ENCODE measurements at places on chromosomes 1 and 21.

GRCh38 chr1:30885570-30886522, 22.7 kb downstream of the SDC3 start:
- DNase-seq, result no peak

- no peak for DNase-seq
These were observed 612.6 kb downstream of the MRPL39 start for GRCh38 chr21:24994717-24995116.

DNA sequence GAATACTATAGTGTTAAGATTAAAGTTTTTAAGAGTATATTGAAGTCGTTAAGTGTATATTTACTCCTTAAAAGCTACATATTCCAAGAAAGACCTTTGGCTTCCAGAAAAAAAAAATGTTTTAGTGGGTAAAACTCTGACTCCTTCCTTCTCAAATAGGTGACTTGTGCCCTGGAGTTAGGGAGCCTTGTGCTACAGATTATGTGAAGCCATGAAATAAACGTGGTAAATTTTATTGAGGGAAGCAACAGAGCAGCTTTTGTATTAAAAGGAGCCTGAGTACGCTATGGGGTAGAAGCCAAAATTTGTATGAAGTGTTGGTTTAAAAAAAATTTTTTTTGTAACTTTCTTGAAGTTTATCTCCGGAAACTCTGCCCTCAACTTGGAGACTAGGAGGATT, 994 bp downstream of the RO60 start:
- no peak for DNase-seq

DNA sequence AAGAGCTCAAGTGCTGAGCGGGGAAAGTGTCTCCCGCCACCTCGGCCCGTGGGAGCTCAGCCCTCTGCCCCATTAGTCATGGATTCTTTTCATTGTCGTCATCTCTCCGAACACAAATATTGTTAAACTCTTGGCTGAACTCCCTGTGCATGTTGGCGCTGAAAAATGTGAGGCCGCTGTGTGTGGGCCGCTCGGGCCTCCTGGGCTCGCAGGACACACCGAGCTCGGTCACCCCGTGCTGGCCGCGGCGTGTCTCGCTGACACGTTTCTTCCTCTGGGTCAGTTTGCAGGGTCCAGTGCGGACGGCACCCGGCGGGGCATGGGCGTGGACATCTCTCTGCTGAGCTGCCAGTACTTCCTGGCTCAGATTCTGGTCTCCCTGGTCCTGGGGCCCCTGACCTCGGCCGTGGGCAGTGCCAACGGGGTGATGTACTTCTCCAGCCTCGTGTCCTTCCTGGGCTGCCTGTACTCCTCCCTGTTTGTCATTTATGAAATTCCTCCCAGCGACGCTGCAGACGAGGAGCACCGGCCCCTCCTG, 25.6 kb downstream of the SLC45A1 start:
- DNase-seq, result no peak

DNA sequence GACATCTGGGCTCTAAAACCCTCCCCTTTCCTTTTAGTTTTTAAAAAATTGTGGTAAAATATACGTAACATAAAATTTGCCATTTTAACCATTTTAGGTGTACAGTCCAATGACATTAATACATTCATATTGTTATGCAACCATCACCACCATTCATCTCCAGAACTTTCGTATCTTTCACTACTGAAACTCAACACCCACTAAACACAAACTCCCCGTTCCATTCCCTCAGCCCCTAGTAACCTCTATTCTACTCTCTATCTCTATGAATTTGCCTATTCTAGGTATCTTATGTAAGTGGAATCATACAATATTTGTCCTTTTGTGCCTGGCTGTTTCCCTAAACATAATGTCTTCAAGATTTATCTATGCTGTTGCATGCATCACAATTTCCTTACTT, 19.4 kb upstream of the TTC4 start:
- DNase-seq, result no peak

- no peak for DNase-seq
These were observed 75.7 kb upstream of the KCNJ15 start for GRCh38 chr21:38181096-38181495.

DNA sequence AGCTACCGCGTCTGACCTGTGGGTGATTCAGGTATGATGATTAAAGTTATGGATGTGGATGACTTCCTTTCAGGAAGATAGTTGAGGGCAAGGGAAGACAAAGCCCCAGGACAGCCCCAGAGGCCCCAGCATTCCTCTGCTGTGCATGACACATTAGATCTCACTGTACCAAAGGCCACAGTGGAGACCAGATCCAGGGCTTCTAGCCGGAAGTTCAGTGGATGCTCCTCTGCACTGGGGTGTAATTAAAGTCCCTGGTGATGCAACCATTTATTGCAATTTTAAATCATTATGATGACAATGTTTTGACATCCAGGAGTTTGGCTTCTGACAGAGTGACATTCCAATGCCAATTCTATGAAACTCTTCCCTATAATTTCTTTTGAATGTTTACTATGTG, 5.0 kb downstream of the C4BPA start:
- no peak for DNase-seq

GRCh38 chr21:27571706-27572105, 604.8 kb upstream of the ADAMTS5 start:
- DNase-seq, result no peak

GRCh38 chr1:30377230-30378002, 346.0 kb downstream of the MATN1 start:
- DNase-seq, result no peak

GRCh38 chr1:229480495-229480894, 27.6 kb downstream of the NUP133 start:
- DNase-seq, result no peak

DNA sequence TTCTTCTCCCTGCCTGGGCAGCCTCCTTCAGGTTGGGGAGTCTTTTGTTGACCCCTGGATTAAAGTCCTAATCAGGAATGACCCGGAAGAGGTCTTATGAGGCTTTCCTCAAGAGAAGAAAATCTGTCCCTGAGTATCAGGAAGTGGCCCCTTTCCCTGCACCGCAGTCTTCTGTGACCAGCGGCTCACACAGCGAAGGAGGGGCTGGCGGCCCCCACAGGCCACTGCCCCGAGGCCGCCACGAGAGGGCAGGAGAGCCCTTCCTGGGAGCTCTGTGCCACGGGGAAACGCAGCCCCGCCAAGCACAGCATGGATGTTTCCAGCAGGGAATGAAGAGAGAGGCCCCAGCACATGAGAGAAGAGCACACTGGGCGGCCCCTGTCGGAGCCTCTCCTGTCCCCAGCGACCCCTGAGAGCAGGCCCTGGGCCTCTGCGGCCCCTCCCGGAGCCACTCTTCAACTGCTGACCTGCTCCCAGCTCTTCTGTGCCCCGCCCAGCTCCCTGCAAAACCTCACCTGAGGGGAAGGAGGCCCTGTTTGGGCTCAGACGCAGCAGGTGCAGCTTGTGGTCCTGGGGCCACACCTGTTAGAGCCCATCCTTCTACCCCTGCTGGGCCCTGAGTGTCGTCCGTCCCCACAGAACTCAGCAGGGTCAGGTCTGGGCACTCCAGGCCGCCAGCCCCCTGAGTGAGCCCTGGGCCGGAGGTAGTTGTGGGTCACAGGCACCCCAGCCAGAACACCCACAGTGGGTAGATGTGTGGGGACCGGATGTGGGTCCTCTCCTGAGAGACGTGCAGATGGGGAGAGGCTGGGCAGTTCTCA, 4.9 kb upstream of the POFUT2 start:
- DNase-seq, result peak; percentile 85

DNA sequence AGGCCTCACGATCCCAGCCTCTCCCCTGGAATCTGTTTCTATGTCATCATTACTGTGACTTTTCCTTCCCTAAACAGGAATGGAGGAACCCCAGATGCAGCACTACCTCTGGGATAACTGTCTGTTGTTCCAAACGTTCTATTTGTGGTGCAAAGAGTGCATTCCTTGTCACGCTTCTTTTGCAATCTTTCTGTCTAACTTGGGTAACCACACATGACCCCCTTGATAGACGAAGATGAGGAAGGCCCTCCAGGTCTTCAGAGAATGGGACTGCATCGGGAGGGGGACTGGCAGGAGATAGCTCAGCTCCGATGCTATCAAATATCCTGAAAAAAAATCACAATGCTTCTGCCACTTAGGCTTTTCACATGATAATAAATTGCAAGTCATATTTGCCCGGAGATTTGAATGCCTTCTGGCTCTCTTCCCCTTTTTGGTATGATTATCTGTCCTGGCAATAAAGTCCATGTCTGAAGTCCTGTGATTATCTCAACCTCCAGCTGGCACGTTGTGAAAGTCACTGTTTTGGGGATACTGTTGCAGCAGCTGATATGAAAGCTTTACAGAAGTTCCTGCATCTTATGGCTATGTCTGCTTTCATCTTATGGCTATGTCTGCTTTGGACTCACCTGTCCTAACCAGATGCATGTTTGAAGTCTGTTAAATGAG, 148.7 kb upstream of the LMO4 start:
- DNase-seq, result peak; percentile 92

DNA sequence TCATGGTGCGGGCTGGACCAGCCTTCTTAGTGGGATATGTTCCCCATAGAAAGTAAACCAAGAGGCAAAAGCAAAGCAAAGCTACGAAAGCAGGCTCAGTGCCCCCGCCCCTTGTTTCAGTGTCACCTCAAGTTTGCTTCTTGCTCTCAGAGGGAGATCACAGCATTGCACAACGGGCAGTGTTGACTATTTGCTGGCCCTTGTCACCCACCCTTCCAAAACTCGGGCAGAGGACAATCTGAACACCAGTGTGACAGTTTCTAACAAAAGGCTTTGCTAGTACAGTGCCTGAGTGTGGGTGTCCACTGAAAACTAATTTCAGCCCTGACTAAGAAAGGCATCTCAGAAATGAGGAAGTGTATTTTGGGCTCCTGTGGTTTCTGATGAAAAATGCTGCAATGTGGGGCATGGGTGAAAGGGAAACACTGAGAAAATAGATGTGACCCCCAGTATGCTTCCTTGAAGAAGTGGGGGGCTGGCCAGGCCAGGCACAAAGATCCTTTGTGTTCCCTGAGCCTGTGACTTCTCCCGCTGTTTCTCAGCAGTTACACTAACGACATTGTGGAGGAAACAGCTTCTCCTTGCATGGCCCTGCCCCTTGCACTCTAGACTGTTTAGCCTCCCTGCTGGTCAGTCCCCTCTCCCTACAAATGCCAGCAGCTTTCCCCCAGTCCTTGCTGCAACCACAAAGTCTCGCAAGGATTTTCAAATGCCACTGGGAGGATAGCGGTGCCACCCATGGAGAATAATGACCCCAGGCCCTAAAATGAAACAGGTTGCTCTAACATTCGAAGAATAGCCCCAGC, 33.3 kb upstream of the KCNE1 start:
- DNase-seq, result no peak

DNA sequence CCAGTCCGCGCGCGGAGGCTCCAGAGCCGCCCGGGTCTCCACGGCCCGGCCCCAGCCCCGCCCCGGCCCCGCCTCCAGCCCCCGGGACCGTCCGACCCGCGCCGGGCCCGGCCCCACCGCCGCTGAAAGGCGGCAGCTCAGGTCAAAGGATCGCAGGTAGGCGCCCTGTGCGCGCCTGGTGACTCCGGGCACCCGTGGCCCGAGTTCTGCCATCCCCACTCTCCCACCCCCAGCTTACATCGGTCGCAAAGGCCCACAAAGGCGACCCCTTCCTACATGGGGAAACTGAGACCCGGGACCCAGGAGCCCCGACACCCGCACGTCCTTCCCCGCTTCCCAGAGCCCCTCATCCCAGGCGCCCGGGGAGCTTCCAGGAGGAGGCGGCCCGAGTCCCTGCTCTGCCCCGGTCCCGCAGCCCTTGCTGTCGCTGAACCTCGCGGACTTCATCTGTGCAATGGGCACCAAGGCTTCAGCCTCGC, at the start of gene TMEM200B:
Gene TMEM200B, minus strand, starts transcription at position 17 of the 479 bp plus-strand sequence. CDS start 2,075 bp downstream, outside the sequence.
- no peak for DNase-seq

DNA sequence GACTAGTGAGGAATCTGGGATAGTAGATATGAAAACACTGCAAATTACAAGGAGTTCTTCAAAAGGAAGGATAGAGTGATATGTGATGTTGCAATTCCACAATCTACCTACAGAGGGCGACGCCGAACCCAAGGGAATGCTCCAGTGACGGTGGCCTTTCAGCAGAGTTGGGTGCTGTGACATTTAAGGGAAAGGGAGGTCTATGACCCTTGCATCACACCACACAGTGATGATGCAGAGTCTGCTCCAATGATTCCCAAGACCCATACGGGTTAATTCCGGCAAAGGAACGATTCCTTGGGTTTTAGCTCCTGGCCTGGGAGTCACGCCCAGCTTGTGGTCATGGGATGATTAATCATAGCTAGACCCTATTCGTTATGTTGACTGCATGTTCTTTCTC, 123.0 kb upstream of the IGSF21 start:
- no peak for DNase-seq

DNA sequence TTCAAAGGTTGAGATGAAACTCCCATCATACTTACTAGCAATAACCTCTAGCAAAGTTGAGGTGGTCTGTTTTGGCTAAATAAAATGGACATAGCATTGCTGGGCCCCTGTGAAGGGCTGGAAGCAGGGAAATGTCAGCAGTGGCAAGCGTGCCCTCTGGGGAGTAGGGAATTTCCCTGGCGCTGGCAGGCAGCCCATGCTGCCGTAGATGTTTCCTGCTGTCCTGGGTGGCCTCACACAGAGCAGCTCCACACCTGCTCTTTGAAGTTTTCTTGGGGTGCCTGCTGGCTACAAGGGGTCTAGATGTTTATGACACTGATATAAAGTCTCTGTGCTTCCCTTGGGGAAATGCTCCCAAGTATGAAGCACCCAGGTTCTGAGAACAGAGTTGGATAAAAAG, 30.2 kb downstream of the ADARB1 start:
- DNase-seq, result no peak

- DNase-seq, result no peak
These were observed 7.9 kb upstream of the BACE2 start for GRCh38 chr21:41160036-41160435.

DNA sequence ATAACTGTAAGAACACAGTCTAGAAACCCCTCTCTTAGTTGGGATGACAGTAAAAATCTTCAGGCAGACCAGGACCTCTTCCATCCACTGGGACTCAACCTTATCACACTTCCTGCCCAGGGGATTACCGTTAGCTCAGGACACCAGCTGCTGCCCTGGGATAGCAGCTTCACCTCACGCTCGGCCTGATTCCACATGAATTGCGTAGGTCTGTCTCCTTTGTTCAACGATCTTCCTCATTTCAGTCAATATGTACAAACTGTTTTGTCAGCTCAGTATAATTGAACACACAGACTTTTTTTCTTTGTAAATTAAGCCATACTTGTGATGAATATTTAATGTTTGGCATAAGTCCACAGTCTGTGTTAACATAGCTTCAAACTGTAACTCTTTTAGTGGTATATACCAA, 290.4 kb downstream of the GRIK1 start:
- peak; percentile 26 for DNase-seq

- DNase-seq, result no peak
These were observed 5.9 kb upstream of the ATXN7L2 start for GRCh38 chr1:109477821-109478220.
